ENCODE measurements at places on chromosomes 16 and 17. TPM values are rescaled to one million over a fixed set of nuclear protein-coding genes. Genes with fewer than 3 reads are reported as not detected.

DNA sequence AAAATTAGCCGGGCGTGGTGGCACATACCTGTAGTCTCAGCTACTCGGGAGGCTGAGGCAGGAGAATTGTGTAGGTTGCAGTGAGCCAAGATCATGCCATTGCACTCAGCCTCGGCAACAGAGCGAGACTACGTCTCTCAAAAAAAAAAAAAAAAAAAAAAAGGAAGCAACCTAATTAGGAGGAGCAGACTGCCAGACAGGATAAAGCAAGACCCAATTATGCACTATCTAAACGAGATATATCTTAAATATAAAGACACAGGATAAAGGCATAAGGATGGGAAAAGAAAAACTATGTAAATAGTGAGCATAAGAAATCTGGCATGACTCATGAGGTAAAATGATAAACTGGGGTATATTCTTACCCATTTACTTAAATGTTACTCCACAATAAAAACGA is 4.9 kb downstream of the TXNDC11 start:
- DNase-seq, result no peak

Gene TIMM22
- polyA plus RNA-seq, result 11.8 TPM

Gene NPIPB2
- 4.9 TPM for polyA plus RNA-seq

DNA sequence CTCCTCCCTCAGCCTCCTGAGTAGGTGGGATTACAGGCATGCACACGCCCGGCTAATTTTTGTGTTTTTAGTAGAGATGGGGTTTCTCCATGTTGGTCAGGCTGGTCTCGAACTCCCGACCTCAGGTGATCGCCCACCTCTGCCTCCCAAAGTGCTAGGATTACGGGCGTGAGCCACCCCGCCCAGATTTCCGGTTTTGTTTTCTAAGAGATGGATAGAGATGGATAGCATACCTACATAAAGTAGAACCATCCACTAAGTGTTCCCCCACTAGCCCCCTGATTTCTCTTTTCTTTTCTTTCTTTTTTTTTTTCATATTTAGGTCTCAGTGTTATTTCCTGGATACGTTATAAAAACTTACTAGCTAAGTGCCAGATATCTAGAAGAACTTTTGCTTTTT is 2.0 kb downstream of the WSB1 start:
- DNase-seq, result no peak

- no peak for DNase-seq
Measured at GRCh38 chr16:11700264-11701029, 32.2 kb downstream of the SNN start.

- peak; percentile 40 for DNase-seq
Measured at GRCh38 chr16:28609631-28610594, at the start of gene SULT1A1. Gene SULT1A1, minus strand, starts transcription at chr16:28610044. Its CDS starts 1,189 bp downstream, at chr16:28608855.

Gene KLHL10
- not detected for polyA plus RNA-seq

GRCh38 chr16:77462894-77463293 is 28.1 kb upstream of the ADAMTS18 start:
- DNase-seq, result no peak

Gene SLC35G6
- polyA plus RNA-seq, result 0.16 TPM

DNA sequence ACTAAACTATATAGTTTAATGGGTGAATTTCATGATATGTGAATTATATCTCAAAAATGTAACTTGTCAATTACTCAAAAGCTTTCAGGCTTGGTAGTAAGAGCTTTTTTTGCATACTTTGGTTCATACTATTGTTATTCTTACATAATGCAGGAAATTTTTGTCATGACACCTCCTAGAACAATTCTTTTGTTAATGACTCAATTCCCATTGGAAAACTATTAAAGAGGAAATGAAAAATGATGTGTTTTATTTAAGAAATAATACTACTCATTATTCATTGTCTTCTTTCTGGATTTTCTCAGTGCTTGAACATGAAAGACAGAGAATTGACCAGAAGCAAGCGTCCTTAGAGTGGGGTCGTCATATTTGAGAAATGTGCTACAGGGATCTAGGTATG is 196.4 kb upstream of the KCNJ16 start:
- DNase-seq, result no peak

- DNase-seq, result peak; percentile 61
Measured at GRCh38 chr17:42101513-42102292, 3.4 kb upstream of the ZNF385C start.

Gene NPB
- 0.64 TPM for polyA plus RNA-seq

Gene KRT36
- not detected for polyA plus RNA-seq

GRCh38 chr16:30051518-30051917 is 14.0 kb upstream of the ALDOA start:
- no peak for DNase-seq

Gene SLC38A7
- 8.0 TPM for polyA plus RNA-seq

- no peak for DNase-seq
Measured at GRCh38 chr16:88798772-88799455, 4.7 kb upstream of the CDT1 start.

DNA sequence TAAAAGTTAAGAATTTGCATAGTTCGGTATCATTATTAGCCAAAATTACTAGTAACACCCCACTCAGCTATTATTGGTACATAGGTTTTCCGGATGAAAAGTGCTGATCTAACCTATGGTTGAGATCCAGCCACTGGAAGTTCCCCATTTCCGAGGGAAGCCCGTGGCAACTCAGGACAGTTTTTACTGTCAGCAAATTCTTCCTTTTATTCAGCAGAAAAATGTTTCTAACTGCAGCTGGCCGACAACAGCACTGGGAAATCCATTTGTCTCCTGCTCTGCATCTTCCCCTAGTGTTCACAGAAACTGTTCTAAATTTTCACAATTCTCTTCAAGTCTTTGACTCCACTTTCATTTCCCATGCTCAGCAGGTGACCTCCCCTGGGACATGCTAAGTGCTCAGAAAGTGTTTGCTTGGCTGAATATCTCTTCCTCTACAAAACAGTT is 15.5 kb upstream of the MMD start:
- DNase-seq, result peak; percentile 22

DNA sequence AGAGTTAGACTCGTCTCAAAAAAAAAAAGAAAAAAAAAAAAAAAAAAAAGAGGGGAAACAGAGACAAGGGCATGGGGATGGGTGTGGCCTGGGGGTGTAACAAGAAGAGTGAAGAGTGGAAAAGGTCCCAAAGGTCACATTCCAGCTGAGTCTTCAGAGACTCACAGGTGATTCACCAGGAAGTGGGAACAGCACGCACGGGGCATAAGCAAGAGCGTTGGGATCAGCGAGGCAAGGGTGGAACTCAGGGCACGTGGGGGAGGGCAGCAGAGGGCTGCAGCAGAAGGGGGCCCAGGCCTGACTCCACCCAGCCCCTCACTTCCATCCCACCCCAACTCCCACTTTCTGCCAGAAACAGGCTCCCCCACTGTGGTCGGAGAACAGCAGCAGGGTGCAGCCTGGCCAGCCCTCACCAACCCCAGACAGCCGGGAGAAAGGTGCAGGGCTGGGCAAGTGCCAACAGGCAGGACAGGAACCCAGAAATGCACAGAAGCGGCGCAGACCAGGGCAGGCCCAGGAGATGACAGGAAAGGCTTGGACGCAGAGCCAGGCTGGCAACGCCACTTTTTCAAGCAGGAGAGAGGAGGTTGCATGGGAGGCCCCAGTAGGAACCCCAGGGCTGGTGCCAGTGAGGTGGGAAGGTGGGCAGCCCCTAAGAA is 3.3 kb downstream of the MEAK7 start:
- no peak for DNase-seq

DNA sequence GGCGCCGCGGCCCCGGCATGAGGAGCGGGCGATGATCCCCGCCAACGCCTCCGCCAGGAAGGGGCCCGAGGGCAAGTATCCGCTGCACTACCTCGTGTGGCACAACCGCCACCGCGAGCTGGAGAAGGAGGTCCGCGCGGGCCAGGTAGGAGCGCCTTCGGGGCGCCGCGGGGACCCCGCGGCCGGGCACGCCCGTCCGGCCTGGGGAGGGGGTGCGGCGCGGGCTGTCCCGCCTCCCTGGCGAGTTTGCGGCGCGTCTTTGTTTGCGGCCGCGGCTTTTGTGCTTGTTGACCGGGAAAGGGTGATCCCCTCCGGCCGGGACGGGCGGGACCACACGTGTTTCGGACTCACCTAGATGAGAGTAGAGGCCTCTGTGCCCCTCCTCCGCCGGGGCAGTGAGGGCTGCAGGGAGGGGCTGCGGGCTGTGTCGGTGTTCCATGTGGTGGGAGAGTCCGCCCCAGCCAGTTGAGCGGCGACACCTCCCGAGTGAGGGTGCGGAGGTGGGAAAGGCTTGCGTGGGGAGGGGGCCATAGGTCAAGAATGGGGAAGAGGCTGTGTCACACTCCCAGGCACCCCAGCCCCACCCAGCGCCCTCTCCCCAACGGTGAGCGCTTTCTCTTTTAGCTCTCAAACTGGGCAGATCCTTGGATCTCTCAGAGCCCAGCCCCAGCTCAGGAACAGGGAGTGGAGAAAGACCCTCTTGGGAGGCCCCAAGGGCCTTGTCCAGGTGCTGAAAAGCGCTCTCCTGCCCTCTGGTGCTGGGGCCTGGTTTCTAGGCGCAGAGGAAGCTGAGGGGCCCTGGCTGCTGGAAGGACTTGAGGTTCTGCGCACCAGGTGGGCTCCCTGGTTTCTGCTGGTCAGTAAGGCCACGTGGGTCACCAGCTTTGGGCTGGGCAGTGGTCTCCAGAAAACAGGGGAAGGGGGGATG is 923 bp downstream of the ANKRD13B start:
- DNase-seq, result no peak

GRCh38 chr16:54152362-54153239 is 134.0 kb downstream of the IRX3 start:
- no peak for DNase-seq

Gene UMOD
- polyA plus RNA-seq, result not detected

- DNase-seq, result no peak
Measured at GRCh38 chr17:78399693-78400144, 21.3 kb downstream of the PGS1 start.

Gene RARA
- polyA plus RNA-seq, result 57.1 TPM

Gene MLKL
- polyA plus RNA-seq, result 3.0 TPM

DNA sequence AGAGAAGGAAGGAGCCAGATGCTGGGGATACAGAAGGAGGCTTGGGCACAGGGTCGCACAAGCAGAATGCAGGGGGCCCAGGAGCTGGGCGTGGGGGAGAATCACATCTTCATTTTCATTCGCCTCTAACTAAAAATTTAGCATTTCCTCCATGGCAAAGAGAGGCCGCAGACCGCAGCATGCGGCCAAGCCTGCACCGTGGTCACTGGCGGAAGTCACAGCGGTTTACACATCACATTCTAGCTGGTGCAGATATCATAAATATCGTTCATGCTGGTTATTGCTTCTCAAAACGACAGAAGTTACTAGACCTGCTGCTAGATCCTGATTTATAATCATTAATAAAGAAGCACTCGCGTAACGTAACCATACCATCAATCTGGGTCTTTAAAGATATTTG is 162.0 kb downstream of the NTN1 start:
- DNase-seq, result no peak

Gene GPR139
- not detected for polyA plus RNA-seq

Gene PPM1E
- polyA plus RNA-seq, result 0.91 TPM

Gene TEX14
- 5.2 TPM for polyA plus RNA-seq

GRCh38 chr16:49019081-49019633 is 262.5 kb downstream of the CBLN1 start:
- peak; percentile 53 for DNase-seq

- peak; percentile 57 for DNase-seq
Measured at GRCh38 chr17:6574687-6575595, 18.6 kb upstream of the PITPNM3 start.

GRCh38 chr17:40445751-40446468 is 2.7 kb downstream of the IGFBP4 start:
- no peak for DNase-seq

- DNase-seq, result no peak
Measured at GRCh38 chr17:80035687-80035936, at the start of gene TBC1D16. Gene TBC1D16, minus strand, starts transcription at chr17:80035872. Its CDS starts 22,325 bp downstream, at chr17:80013547.

GRCh38 chr16:3824121-3824795 is 56.3 kb downstream of the CREBBP start:
- DNase-seq, result no peak

DNA sequence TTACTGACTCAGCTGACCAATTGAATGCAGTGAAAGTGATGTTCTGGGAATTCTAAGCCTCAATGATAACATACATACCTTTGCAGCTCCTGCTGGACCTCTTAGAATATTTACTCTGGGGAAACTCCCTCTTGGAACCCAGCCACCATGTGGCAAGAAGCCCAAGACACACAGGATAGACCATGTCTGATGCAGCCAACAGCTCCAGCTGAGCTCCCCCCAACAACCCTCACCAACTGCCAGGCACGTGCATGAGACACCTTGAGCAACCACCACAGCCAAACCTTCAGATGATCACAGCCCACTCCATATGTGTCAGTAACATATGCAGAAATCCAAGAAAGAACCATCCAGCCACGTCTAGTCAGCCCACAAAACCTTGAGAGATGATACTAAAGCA is 53.0 kb downstream of the XYLT1 start:
- DNase-seq, result no peak

Gene CCL5
- 0.63 TPM for polyA plus RNA-seq

DNA sequence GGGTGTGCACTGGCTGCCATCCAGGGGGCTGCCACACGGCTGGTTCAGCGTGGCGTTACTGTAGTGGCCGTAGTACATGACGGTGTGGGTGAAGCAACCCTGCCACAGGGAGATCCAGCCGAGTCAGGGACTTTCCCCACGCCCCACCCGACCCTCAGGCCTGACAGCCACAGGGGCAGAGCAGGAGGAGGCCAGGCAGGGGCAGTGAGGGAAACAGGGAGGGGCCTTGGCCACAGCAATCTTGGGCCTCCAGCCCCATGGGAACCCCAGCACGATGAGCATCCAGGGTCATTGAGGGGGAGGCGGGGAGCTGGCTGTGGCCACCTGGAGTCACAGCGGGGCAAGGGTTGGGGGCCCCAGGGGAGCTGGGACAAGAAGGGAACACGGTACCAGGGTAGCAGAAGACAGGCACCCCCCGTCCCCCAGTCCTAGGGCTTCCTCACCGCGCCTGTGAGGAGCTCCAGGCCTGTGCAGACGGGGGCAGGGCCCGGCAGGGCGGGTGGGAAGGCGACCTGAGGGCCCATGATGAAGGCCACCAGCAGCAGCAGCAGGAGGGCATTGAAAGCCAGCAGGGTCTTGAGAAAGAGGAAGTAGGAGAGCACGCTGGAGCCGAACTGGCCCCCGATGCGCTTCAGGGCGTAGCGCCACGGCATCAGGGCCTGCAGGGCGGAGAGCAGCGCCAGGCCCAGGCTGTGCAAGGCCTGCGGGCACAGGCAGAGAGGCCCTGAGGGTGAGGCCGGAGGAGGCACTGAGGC is 4.3 kb downstream of the TMC6 start:
- no peak for DNase-seq

GRCh38 chr16:50548125-50548908 is at the start of gene NKD1:
Gene NKD1, plus strand, starts transcription at chr16:50548396. Its CDS starts 158 bp downstream, at chr16:50548554.
- peak; percentile 72 for DNase-seq

GRCh38 chr16:57000271-57001025 is 11.1 kb downstream of the NLRC5 start:
- peak; percentile 90 for DNase-seq

DNA sequence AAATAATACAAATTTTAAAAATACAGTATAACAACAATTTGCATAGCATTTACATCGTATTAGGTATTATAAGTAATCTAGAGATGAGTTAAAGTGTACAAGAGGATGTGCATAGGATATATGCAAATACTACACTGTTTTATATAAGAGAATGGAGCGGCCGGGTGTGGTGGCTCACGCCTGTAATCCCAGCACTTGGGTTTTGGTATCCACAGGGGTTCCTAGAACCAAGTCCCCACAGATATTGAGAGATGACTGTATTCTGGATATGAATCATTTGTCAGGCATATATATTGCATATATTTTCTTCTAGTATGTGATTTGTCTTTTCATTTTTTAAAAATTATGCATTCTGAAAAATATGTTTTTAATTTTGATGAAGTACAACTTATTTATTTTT is 77.5 kb upstream of the MSI2 start:
- no peak for DNase-seq

All from muscle of back (tissue), 13 donors.